ENCODE measurements at places on chromosomes 2 and 18.

- DNase-seq: no peak
Measured at GRCh38 chr18:32208023-32208422, 18.2 kb downstream of the MEP1B start.

DNA sequence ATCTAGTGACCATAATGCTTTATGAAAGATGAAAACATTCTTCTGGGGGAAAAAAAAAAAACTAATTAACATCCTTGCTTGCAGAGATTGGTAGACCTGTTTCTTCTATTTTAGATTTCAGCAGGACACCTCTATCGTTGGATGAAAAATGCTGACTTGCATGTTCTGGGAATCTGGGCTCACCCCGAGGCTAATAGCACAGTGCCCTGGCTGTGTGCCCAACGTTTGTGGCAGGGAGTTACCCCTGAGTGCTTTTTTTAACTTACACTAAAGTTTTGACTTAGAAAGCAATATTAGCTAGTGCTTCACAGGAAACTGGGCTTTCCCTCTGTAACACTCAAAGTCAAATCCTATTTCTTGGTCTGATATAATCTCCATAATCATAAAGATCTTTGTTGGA is 233.2 kb downstream of the SLC8A1 start:
- no peak for DNase-seq

DNA sequence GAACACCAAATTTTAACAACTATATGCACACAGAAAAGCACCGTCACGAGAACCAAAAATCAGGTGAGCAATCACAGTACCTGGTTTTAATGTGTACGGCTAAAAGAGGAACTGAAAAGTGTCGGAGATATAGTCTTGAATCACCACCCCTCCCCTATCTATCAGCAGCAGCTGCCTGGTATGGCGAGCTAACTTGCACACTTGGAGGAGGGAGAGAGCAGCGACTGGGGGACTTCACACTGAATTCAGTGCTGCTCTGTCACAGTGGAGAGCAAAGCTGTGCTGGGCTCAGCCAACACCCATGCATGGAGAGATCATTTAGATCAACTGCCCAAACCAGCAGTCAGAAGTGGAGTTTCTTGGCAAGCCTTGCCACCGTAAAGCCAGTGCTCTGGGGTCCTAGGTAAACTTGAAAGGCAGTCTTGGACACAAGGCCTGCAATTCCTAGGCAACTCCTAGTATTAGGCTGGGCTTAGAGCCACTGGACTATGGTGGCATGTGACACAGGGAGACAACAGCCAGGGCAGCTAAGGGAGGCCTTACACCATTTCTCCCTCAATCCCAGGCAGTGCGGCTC is 89.2 kb upstream of the CD226 start:
- DNase-seq: no peak

GRCh38 chr2:49028101-49028500 is 126.2 kb downstream of the FSHR start:
- no peak for DNase-seq

DNA sequence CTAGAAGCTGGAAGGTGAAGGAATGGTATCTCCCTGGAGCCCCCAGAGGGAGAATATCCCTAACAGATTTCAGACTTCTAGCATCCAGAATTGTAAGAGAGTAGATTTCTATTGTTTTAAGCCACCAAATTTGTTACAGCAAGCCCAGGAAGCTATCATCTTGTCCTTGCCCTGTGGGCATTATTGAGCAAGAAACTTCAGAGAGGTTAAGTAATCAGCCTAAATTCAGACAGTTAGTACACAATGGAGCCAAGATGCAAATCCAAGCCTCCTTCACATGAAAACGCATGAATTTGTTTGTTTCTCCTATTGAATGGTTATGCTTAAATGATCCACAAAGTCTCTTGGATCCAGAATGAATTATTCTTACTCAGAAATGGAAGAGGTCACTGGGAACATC is 55.2 kb upstream of the TRIB2 start:
- DNase-seq: no peak

GRCh38 chr2:237967463-237967951 is 693 bp downstream of the UBE2F start:
- no peak for DNase-seq

DNA sequence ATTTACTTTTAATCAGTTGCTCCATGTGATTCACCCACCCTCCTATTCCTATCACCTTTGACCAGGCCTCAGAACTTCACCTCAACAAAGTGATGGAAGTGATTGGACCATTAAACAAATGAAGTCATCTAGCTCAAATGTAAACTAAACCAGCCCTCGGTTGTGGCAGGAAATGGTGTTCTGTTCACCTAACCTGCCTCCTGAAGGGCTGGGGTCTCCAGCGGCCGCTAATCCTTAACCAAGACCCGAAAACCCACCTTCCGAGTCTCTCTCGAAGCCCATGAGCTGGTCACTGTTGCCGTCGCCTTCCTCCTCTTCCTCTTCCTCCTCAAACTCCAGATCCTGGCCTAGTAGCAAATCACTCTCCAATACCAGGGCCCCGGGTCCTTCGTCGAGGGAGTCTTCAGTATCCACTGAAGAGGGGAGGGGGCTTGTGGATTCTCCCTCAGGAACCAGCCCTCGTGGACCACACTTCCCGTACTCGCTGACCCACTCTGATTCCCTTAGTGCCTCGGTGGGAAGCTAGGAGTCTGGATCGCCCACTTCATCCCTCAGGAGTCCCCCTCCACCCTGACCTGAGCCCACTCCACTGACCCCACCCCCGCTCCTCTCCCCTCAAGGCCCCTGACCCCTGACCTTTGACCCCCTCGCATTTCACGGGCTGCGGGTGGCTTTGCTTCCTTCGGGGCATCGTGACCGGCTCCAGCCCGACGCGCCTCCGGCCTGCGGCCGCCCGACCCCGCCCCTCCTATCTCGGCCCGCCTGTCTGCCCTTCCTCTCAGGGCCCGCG is 503 bp downstream of the ZNF513 start:
- peak; percentile 44 for DNase-seq

- no peak for DNase-seq
Measured at GRCh38 chr2:70381821-70382220, 80.0 kb upstream of the FAM136A start.

GRCh38 chr2:173432049-173432754 is 77.5 kb downstream of the CDCA7 start:
- DNase-seq: no peak

DNA sequence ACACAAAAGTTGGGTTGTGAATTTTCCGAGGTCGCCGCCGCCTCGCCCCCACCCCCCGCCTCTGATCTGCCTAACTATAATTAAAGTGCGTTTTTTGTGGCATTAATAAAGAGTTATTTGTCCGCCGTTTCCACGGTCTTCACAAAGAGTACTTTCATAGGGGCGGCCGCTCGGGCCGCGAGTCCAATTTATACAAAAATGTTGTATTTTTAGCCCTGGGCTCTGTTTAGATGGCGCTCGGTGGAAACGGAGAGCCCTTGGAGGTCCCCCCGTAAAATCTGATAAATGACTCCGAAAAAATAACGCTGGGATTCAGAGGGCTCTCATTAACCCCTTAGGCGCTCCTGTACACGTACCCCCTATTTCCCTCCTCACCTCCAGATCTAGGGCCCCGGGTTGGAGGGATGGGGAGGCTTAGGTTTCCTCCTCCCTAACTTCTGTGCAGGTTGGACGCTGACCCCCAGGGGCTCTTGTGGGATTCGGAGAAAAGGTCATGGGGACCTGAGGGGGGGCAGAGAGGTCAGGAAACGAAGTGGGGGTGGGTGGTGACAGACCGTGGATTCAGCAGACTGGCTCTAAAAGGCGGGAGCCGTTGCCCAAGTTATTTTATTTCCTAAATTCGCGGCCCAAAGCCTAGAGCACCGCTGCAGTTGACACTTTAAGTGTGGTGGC is 1.9 kb downstream of the CYP26B1 start:
- DNase-seq: no peak

- DNase-seq: no peak
Measured at GRCh38 chr2:170307555-170308351, 129.8 kb downstream of the MYO3B start.

DNA sequence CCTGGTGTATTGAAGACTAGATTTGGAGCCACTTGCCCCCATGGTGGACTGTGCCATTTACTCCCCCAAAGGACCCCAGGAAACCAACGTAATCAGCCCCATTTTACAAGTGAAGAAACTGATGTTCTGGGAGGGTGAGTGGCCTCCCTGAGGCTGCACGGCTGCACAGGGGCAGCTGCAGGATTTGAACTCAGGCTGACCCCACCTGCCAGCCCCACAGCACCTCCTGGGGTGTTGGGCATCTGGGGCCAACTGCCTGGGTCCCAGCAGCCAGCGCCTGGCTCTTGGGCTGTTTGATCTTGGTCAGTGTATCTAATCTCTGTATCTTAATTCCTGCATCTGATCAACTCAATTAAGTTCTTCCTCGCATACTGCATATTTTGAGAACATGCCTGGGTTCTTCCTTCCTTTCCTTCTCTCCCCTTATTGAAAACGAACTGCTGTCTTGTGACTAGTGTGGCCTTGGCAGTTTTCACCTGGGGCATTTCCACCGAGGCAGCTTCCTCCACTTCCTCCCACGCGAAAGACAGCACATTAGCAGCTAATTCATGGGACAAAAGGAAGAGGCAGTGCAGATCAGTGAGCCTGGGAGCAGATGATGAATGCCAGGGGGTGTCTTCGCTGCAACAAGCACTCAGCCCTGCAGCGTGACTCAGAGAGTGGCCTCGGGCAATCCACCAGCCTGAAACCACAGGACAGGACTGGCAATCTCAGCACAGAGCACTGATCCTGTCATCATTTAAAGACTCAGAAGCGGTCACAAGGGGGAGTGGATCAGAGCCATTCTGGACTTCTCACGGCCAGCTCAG is 184.1 kb upstream of the RAB12 start:
- DNase-seq: no peak

DNA sequence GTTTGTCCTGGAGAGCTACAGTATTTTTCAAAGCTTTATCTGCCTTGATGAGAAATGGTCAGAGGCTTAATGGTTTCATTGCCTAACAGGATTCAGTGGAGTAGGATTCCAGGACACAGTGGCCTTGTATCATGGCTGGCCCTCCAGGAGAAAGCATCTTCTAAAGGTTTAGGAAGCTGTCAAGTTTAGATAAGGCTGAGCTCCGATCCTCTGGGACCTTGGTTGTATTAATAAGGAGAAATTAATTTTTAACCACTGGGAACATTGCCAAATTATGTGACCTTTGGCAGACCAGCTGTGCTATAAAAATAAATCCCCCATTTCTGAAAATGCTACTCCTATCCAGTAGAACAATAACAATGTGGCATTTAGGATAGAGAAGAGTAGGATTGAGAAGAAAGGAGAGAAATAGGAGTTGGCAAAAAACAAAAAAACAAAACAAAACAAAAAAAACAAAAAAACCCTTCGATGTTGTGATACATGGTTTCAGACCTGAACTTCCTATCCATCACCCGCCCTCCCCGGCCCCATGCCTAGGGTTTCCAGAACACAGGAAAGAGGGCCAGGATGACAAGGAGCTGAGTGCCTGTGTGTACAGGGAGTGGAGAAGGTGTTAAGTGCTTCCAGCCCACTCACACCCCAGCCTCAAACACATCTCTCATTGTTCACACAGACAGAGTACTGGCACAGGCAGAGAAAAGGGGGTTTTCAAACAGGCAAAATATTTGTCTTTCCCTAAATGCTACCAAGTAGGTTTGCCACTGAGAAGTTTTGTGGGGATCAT is 6.3 kb downstream of the NRP2 start:
- DNase-seq: no peak

- no peak for DNase-seq
Measured at GRCh38 chr2:134550566-134551164, 168.1 kb downstream of the TMEM163 start.

- DNase-seq: no peak
Measured at GRCh38 chr2:74860521-74860920, 26.6 kb downstream of the HK2 start.

DNA sequence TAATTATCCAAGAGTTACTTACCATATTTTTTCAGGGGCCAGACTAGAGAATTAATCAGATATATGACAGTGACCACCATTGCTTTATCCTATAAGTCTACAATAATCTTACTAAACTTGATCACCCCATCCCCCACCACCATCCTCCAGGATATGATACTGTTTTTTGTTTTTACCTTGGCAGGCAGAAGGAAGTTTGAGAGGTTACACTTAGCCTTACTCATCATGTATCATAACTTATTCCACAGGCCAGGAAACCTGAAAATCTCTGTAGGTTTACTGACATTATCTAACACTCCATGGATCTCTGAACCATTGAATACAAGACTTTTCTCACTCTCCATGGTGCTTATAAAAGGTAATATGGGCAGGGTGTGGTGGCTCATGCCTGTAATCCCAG is 602.7 kb downstream of the KCNJ3 start:
- no peak for DNase-seq

GRCh38 chr2:67320861-67321587 is 76.1 kb upstream of the ETAA1 start:
- no peak for DNase-seq

DNA sequence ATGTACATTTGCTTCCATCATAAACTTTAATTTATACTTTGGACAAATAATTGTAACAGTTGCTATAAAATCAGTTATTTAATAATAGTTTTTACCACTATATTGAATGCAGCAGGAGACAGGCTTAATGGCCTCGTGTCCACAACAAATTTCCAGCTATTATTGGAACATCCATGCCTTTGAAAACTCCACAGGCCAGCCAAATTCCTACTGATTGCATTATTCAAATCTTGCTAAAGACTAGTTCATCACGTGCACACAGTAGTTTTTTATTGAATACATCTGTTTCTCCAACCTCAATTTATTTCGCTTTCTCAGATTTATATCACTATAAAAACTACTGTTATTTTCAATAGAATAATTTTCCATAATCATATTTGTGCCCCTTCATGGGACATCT is 18.4 kb upstream of the PTPRM start:
- no peak for DNase-seq

GRCh38 chr2:8679827-8680731 is 1.8 kb upstream of the ID2 start:
- DNase-seq: no peak

- no peak for DNase-seq
Measured at GRCh38 chr2:14867853-14868252, 235.3 kb downstream of the LRATD1 start.

- DNase-seq: no peak
Measured at GRCh38 chr2:12577567-12578253, 139.0 kb upstream of the TRIB2 start.

GRCh38 chr2:218186355-218186766 is 19.6 kb upstream of the CXCR1 start:
- DNase-seq: peak; percentile 54

DNA sequence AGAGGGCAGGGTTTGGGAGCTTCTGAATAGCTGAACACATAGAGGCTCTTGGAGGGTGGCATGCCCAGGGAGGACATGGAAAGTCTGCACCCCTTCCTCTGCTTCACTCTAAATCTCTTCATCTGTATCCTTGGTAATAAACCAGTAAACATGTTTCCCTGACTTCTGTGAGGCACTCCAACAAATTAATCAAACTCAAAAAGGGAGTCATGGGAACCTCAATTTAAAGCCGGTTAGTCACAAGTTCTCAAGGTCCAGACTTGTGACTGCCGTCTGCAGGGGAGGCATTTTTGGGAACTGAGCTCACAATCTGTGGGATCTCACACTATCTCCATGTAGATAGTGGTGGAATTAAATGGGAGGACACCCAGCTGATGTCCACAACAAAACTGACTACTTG is 33.1 kb upstream of the STON1 start:
- DNase-seq: no peak
